ENCODE measurements at places on chromosomes 5 and 9.

- DNase-seq = no peak
These were observed 654.6 kb downstream of the IRX1 start for GRCh38 chr5:4250254-4250653.

GRCh38 chr5:6780802-6781391 lies 67.7 kb downstream of the TENT4A start:
- DNase-seq = peak; percentile 44

DNA sequence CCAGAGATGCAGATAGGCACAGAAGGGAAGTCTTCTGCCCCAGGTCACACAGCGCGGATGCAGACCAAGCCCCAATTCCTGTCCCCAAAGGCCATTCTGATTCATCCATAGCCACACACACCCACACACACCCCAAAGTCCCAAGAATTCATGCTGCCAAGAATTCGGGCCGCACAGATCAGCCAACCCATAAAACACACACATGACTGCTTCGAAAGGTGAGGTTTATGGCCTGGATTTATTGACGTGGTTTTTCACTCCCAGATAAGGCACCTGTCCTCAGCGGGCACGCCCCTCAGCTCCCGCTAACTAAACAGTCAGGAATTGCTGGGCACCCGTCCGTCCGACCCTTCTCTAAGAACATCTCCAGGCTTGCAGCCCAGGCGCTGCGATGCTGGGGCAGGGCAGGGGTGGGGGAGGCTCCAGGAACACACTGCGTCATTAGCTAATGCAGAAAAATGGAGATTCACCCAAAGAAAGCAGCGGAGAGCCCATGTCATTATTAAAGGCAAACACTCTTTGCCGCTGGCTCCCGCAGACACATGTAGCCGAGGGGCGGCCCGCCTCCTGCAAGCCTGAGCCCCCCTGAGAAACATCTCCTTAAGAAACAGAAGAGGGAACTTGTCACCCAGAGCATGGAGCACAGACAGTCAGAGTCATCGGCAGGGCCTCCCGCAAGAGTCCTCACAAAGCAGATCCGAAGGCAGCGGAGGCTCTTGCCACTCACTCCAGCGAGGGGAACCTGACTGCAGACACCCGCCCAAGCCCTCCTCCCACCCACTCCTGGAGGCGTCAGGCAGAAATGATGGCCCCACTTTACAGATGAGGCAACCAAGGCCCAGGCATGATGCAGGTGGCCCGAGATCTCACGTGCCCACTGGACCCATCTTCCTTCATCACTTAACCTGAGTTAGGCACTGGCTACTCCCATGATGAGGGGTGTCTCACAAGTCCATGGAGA lies 19.9 kb downstream of the VAV2 start:
- DNase-seq = no peak

GRCh38 chr9:77945798-77946197 lies 85.8 kb downstream of the GNAQ start:
- DNase-seq = no peak

DNA sequence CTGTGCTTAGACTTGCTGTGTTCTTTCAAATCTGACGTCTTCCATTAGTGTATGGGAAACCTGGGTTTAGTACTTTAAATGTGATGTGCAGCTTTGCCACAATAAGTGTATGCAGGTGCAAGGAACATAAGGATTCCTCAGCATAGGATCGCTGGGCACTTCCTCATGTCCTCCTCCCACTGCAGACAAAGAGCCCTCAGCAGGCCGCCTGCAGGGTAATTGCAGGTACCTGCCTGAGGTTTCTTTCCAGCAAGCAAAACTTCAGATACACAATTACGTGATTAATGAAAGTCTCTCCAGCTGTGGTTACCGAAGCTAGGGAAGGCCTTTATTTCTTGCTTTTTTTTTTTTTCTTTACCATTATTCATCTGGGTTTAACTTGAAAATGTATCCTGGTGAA lies 233.1 kb downstream of the RFK start:
- no peak for DNase-seq

DNA sequence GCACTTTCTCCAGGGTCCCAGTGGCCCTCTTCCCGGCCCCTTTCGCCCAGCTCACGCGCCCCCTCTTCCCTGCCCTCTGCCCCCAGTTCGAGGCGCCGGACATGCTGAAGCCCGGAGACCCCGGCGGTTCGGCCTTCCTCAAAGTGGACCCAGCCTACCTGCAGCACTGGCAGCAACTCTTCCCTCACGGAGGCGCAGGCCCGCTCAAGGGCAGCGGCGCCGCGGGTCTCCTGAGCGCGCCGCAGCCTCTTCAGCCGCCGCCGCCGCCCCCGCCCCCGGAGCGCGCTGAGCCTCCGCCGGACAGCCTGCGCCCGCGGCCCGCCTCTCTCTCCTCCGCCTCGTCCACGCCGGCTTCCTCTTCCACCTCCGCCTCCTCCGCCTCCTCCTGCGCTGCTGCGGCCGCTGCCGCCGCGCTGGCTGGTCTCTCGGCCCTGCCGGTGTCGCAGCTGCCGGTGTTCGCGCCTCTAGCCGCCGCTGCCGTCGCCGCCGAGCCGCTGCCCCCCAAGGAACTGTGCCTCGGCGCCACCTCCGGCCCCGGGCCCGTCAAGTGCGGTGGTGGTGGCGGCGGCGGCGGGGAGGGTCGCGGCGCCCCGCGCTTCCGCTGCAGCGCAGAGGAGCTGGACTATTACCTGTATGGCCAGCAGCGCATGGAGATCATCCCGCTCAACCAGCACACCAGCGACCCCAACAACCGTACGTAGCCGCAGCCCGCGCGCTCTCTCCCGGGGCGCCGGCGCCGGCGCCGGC lies 1.0 kb downstream of the PRDM6 start:
- peak; percentile 82 for DNase-seq

- no peak for DNase-seq
These were observed 26.6 kb upstream of the TLR4 start for GRCh38 chr9:117677572-117677971.

- DNase-seq = no peak
These were observed 195.5 kb downstream of the MAN2A1 start for GRCh38 chr5:109885205-109885604.

DNA sequence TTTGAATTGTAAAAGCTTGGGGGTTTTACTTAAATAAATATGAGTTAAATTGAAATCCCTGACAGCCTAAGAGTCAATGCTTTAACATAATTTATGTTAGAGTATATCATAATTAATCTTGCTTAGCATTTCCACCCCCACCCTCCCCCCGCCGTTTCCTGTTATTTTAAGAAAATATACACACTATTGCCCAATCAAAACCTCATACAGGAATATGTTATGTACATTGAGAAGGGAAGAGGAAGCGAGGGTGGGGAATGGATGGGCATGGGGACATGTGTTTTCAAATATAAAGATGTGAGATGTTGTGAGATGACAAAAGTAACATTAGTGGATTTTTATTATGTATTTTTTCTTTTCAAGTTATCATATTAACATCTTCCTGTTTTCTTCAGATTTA lies 561.1 kb upstream of the MEF2C start:
- no peak for DNase-seq

DNA sequence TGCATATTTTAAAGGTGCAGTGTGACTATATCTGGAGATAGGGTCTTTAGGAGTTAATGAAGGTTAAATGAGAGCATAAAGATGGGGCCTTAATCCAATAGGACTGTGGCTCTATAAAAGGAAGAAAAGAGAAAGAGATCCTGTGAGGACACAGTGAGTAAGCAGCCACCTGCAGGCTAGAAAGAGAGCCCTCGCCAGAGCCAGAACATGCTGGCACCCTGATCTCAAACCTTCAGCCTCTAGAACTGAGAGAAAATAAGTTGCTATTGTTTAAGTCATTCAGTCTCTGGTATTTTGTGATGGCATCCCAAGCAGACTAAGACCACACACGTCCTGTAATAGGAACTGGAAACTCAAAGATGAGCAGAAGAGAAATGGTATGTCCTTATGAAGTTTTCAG lies 41.0 kb downstream of the RNF180 start:
- DNase-seq = peak; percentile 30

DNA sequence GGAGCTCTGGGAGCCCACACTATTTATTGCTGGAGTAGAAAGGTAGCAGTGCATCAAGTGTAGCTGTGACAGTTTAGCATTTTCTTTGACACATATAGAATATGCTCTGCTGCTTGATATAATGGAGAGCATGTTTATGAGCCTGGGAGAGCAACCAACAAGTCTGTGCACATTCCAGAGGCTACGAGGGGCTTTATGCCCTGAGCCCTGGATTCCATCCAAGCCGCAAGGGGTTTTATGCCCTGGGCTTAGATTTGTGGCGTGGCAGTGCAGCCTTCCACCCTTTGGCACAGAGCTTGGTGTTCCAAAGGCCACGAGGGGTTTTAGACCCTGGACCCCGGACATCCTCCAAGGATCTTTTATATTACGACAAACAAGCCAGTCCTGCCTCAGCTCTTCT lies 14.6 kb downstream of the CDH6 start:
- no peak for DNase-seq

DNA sequence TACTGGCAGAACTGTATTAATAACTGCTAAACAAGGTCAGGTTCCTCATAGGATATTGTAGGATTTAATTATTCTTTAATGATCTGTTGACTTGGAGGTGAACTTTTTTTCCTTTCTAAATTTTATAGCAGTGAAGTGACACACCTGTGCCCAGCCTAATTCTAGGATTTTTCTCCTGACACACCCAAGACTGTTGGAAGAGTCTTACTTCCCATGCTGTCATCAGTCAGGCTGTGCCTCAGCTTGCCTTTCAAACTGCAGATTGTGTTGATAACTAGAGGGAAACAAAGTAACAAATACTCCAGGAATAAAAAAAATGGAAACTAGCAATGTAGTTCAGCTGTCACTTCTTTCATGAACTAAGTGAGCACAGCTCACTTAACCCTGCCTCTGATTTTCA lies 22.0 kb downstream of the OTULIN start:
- DNase-seq = no peak

- DNase-seq = peak; percentile 53
These were observed 465.5 kb downstream of the DNAH5 start for GRCh38 chr5:13478831-13479465.

GRCh38 chr9:131335368-131335755 lies 45.8 kb downstream of the PLPP7 start:
- no peak for DNase-seq

DNA sequence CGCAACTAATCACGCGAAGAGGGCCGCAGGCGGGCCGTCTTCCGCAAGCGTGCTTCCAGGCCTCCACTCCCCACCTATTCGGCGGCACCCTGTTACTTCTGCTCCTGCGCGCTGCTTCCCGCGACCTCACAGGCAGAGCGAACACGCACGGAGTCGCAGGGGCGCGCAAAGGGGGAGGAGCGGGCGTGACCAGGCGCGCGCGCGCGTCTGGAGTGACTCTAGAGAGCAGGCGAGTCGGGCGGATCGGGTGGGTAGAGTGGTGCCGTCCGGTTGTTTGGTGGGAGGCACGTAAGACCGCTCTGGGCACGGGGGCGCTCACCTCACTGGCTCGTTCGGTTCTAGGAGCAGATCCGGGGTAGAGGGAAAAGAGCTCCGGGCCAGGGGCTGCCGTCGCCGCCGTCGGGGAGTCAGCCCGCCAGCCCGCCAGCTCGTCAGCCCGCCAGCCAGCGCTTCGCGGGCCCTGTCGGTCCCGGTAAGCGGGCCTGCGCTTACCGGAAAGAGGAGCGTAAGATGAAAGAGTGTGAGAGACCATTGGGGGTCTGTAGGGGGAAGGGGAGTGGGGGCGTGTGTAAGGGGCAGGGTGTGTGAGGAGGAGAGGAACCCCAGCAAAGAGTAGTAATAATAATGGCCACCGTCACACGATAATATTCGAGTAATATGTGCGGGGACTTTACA lies at the start of gene CNOT8:
CNOT8 (plus strand) TSS at position 331 of the 675 bp plus-strand sequence. CDS start 4,652 bp downstream, outside the sequence.
- peak; percentile 99 for DNase-seq

GRCh38 chr5:89904442-89904841 lies 505.1 kb downstream of the CETN3 start:
- DNase-seq = no peak

DNA sequence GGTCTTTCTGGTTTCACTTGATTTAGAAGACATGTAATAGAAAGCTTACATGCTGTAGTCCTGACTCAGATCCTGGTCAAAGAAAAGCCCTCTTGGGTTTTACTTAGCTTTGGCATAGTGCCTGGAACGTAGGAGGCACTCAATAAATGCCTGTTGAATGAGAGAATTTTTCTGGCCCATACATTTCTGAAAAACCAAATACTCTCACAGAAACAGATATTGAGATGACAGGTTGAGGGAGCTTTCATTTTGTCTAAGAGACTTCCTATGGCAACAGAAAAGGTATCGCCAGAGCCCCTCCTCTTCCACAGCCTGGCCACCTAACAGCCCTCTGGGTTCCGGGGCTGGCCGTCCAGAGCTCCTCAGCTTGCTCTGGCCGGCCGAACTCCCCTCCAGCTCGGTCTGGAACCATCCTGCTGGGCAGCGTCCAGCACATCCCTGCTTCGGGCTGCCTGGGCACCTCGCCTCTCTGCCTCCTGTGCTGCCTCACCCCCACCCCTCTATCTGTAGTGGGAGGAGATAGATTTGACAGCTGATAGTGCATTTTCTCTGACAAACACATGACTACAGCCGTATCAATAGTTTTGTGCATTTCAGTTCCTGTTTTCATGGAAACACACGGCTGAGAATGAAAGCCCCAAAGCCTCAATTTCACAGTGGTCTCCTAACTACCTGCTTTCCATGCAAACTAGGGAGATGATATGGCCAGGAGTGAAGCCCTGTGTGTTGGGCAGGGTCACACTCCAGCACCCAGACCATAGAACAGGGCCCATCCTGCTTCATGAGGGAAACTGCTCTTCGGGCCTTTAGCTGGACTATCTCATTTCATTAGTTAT lies 1.1 kb downstream of the IL4 start:
- DNase-seq = peak; percentile 66

DNA sequence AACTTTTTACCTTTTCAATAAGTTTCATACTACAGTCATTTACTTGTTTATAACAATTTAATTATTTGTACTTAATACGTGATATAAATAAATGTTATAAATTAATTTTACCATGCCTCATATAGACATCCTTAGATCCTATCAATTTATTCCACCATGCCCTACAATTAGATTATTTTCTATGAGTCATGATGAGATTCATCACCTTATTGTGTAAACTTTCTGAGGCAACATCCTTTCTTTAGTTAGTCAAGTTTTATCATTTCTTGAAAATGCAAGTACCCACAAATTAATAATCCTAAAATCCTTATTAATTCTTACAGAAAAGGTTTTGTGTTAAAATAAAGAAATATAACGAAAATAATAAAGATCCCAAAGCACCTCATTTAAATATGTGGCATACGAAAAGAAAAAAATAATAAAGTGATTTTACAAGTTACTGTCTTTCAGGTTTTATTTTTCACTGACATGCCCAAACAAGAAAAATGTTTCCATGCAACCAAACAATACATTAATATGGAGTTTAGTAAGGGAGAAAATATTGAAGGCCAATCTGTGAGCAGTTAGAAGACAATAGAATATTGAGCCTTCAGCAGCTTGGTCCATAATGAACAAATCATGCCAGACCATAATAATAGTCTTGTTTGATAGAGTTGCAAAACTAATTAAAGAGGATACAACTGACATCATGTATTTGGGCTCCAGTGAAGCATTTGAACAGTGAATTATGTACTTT lies 188.7 kb upstream of the MRPS30 start:
- no peak for DNase-seq
